ENCODE measurements at places on chromosomes 3 and 15.

GRCh38 chr15:88089024-88089620, 167.4 kb downstream of the NTRK3 start:
- DNase-seq, result no peak

DNA sequence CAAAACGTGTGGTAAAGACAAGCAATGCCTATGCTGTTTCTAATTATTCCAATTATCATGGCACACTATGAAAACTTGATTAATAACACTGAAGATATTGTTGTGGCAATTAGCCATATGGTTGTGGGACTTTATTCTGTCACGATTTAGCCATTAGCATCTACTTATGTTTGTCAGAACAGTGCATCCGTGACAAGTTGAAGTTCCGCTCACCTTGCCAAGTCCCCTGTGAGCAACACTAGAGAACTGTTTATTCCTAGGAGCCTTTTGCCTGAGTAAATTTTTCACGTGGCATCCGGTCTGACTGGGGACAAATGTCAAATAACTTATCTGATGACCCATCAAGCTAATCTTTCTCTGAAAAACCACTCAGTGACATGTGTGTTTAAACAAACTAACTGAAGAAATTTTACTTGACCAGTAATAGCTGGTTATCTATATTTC, 403.3 kb downstream of the TBC1D5 start:
- DNase-seq, result peak; percentile 44

DNA sequence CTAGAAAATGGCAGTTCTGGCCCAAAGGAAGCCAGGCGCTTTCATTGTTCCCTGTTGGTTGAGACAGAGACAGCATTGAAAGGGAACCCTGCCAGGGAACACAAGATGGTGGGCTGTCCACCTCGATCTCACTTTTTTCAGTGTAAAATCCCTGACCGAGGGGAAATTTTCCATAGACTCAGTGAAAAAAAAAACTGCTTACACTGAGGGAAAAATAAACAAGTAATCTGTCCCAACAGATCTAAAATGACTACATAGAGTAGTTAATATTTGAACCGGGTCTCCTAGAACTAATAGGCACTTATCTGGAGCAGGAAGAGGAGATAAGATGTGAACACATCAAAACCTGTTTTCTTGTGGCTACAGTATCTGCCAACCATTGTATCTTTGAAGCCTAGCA, 763.4 kb upstream of the GOLIM4 start:
- no peak for DNase-seq

DNA sequence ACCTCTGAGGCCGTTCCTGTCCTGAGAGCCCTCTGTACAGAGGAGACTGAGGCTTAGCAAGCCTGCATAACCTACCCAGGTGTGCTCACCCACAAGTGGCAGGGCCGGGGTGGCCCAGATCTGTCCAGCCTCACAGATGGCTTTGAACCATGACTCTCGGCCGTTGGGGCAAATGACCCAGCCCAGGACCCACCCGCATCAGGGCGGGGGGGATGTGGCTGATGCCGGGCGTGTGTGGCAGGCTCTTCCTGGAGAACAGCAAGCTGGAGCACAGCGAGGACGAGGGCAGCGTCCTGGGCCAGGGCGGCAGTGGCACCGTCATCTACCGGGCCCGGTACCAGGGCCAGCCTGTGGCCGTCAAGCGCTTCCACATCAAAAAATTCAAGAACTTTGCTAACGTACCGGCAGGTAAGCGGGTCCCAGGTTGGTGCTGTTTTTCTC, 133.5 kb downstream of the LRRK1 start:
- no peak for DNase-seq

DNA sequence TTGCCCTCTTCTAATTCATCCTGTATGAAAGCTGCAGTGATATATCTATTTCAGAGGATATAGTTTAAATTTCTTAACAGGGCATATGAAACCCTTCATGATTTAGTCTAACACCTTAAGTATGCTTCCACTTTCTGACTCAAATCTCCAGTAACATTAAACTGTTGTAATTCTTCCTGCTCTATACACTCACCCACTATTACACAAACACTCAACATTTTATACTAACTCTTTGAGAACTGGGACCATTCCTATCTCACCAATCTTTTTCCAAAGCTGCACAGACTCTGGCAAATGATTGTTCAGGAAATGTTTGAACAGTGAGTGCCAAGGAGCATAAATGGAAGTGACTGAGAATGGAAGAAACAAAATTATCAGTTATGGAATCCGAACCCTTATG, 560.4 kb upstream of the DPPA4 start:
- no peak for DNase-seq

- no peak for DNase-seq
Observed at GRCh38 chr3:5006755-5007202, 27.5 kb downstream of the BHLHE40 start.

- peak; percentile 83 for DNase-seq
Observed at GRCh38 chr15:58227706-58228543, 89.7 kb downstream of the AQP9 start.

- DNase-seq, result no peak
Observed at GRCh38 chr3:143726727-143727126, 121.5 kb downstream of the SLC9A9 start.

GRCh38 chr3:151305060-151305774, 11.4 kb downstream of the GPR87 start:
- no peak for DNase-seq

DNA sequence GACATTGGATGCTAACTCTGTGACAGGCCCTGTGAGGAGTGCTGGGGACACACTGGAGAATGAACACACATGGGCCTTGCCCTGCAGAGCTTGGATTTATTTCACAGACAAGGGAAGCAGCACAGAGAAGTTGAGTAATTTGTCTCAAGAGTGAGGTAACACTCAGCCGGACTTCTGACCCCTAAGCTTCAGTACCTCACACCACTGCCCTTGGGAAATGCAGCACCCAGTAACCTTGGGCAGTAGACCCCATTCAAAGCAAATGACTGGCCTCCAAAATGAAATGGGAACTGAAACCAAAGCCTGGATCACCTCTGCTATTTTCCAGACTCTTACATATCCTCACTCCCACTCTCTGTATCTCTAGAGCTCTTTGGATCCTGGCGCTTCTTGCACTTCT, 37.3 kb downstream of the RFT1 start:
- DNase-seq, result no peak

DNA sequence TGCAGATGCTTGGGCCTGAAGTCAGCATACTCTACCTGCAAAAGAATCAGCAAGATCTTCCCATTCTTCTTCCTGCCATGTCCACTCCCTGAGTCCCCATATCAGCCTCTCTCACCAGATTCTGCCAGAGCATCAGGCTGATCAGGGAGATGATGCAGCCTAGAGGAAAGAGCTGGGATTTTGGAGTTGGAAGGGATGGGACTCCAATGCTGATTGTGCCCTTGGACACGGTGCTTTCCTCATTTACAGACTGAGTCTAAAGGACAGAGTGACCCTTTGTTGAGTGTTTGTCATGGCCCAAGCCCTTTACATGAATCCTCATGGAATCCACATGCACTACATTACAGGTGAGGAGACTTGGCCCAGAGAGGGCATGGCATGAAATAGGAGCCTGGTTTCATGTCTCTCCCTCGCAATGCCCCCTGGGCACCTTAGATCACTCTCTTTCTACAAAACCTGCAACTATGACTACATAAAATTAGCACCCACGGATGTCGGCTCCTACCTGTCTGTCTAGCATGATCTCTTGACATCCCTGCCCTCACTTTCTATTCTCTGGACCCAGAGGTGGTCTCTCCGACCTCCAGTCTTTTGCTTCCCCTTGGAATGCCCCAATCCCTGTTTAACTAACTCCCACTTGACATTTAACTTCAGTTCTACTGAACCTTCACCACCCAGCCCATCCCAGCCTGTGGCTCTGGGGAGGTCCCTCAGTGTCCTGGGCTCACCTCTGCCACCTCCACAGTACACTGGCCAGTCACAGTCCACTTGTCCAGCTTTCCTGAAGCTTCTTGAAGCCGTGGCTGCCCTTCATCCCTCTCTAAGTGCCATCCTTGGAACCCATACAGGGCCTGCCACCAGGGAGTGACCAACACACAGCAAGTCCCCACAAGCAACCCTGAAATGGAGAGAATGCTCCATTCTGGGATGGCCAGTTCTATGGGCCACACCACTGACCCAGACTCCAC, 173.5 kb downstream of the ABHD5 start:
- DNase-seq, result no peak

Data from OCI-M1 (cell line).